NCI-H1092 treated with DMSO at 0.1 percent for 48 hours (cell line): ENCODE measurements at places on chromosomes 12 and 14.

DNA sequence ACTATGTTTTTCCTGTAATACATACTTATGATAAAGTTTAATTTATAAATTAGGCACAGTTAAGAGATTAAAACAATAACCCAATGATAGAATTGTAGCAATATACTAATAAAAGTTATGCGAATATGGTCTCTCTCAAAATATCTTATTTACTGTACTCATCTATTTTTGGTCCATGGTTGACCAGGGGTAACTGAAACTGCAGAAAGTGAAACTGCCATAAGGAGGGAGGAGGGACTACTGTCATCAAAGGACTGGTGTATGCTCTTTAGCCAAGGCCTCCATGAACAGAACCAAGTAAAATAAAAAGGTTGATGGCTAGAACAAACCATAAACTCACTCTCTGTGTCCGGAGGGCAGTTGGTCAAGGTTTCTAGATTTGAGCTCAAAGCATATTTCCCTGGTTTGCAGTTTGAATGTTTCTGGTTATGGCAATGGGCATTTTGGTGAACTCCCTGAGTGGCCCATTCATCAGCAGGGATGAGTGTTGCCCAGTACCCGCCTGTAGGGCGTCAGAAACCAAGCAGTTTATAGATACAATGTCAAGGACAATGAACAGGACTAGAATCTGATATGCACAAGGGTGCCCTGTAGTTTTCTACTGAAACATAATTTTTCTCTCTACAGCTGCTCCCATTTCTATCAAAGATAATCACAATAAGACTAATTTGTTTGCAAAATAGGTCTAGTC, 19.8 kb downstream of the LEMD3 start:
- no peak for DNase-seq

DNA sequence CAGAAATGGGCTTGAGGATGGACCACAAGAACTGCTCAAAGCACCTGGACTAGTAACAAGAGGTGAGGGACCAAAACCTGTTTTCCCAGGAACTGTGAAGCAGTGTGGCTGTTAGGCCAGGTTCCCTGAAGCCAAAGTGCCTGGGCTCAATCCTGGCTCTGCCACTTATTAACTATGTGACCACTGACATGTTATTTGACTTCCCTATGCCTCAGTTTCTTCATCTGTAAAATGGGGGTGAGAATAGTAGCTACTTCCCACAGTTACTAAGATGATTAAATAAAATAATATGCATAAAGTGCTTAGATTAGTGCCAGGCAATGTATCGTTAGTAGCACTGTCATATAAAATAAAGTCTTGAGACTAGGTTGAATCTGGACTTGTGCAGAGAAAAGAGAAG, 25.6 kb downstream of the SMUG1 start:
- DNase-seq: no peak

- no peak for DNase-seq
Observed at GRCh38 chr12:64655141-64655540, 44.8 kb downstream of the RASSF3 start.

GRCh38 chr14:87567618-87568295, 425.2 kb downstream of the GALC start:
- no peak for DNase-seq

DNA sequence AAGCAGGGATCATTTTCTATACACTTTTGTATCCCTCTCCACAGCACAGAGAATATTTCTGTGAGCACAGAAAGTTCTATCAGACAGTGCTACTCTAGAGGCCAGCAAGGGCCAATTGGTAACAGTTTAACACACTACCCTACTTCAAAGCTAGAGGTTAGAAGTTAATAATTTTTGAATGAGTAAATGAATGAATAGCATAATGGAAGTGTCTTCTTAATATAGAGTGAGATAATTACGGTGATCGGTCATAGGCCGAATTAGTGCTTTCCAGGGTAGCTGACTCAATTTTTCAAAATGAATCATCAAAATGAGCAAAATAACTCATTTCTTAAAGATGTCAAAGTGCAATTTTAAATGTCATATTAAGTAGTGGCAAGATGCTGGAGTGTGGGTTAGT, 67.0 kb upstream of the CCDC198 start:
- DNase-seq: no peak

DNA sequence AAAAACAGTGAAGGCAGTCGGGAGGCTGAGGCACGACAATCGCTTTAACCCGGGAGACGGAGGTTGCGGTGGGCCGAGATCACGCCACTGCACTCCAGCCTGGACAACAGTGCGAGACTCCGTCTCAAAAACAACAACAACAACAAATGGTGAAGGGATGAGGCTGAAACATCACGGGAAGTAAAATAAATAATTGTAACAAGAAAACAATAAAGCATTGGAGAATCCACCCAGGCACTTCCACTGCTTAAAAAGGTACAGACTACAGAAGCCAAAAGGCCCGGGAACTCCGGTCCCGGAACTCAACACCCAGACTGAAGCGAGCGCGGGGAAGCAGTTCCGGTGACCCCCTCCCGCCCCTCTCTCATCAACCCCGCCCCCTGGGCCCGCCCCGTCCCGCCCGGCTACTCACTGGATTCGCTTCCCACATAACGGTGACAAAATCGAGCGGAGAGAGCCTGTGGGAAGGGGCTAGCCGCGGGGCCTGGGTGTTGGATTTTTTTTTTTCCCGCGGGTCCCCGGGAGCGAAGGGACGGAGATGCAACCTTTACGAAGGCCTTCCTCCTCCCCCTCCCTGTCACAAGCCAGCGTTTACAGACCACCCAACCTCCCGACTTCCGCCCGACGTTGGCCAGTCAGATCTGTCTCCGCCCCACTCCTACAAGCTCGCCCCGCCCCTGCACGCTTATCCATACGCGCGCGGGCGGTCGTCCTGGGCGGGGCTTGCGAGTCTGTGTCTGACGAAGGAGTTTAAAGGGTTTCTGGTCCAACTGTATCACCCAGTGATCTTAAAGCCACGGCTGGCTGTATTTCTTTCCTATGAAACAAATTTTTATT, at the start of gene PARP11:
Gene PARP11, minus strand, starts transcription at position 600 of the 837 bp plus-strand sequence. Its CDS starts 170 bp downstream, at position 430.
- DNase-seq: peak; percentile 98

GRCh38 chr12:89521364-89522223, 3.0 kb downstream of the GALNT4 start:
- no peak for DNase-seq

DNA sequence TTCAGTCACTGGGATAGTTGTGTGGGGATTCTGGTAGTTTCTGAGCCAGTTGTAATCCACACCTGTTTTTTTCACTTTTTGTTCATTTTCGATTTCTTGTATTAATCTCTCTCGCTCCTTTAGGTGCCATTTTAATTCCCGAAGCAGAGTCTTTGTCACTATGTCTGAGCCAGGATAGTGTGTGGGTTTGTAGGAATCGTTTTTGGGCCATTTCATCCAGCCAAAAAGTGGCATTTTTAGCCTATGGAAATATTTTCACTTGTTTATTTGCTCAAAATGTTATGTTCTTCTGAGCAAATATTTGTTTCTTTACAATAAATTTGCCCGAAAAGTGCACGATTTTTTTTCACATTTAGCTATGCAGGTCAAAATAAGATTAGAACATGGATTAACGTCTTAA, 867 bp downstream of the RD3L start:
- DNase-seq: no peak

- no peak for DNase-seq
Observed at GRCh38 chr12:123099560-123100192, 51.2 kb downstream of the PITPNM2 start.

DNA sequence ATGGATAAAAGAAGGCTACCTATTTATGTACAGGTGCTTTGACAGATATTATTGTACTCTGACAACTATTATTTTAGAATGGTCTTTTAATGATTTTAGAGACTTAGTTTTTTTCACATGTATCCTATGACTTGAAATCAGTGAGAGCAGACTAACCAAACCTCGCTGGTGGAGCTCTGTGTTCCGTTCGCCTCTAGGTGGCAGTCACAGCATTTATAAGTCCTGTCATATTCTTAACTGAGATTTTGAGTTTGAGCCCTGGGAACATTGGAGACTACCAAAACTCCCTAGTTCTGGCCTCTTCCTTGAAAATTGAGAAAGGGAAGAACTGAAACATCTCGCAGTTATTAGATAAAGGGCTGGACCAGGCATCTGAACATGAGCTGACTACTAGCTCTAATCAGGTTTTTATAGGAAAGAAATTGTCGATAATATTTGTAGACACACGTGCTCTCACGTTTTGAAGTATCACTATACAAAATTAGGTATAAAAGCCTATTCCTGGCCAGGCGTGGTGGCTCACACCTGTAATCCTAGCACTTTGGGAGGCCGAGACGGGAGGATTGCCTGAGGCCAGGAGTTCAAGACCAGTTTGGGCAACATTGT, 48.3 kb downstream of the TTLL5 start:
- DNase-seq: peak; percentile 53

DNA sequence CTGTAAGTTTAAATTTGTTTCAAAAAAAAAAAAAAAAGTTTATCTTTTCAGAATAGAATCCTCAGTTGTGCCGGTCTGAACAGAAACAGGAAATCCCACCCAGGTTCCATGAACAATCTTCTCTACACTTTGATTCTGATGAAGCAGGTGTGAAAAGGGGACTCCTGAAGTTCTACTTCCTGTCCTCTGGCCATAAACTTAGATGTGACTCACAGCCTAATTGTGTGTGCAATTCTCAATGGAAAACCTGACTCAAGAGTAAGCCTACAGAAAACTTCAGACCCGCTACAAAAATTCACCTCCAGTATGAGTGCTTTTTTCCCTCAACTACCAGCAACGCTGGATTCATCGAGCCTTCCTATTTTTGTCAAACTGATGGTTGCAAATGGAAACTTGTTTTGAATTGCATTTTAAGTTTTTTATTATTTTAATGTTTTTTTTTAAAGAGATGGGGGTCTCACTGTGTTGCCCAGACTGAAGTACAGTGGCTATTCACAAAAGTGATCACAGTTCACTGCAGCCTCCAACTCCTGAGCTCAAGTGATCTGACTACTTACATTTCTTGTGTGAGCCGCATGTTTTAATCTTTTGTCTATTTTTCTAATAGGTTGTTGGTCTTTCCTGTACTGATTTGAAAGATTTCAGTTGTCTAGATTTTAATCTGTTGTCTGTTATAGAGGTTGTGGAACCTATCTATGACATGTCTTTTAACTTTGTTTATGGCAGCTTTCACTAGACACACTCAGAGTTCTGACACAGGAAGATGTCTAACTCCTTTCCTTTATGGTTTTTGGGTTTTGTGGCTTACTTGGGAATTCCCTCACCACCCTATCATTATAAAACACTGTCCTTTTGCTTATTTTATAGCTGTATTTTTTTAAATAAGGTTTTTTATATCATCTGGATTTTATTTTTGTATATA, 37.6 kb downstream of the ATG14 start:
- no peak for DNase-seq

- DNase-seq: no peak
Observed at GRCh38 chr14:41973178-41973577, 366.5 kb downstream of the LRFN5 start.

DNA sequence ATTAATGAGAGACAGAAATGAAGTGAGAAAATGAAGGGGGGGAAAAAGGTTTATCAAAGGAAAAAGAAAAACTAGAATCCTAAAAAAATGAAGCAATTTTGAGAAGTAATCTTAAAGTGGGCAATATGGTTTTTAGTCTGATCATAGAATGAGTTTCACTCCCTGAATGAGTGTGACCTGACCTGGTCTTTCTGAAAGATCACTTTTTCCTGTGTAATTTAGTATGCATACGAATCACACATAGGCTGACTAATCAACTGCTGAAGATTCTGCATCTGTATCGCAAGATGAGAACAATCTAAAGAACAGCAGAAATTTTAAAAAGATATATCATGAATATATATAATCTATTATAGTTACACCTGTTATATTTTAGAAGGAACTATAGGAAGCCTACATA, 11.3 kb downstream of the GNPTAB start:
- no peak for DNase-seq

DNA sequence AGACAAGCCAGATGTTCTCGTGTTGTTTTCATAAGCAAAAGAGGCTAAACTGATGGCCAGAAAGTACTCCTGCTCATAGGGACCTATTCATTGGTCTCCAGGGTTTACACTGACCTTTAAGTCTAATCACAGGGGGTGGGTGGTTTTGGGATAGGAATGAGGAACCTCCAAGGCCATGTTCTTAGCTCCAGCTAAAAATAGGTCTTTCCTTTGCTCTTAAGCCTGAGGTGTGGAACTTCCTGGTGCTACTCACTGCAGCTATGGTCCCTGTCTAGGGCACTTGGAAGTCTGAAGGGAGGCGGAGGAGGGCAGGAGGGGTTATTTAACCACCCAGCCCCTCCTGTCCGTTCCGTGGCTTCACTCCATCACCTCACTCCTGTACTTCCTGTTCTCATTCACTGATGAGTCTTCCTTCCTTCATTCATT, 18.6 kb downstream of the GPRC5A start:
- DNase-seq: no peak

DNA sequence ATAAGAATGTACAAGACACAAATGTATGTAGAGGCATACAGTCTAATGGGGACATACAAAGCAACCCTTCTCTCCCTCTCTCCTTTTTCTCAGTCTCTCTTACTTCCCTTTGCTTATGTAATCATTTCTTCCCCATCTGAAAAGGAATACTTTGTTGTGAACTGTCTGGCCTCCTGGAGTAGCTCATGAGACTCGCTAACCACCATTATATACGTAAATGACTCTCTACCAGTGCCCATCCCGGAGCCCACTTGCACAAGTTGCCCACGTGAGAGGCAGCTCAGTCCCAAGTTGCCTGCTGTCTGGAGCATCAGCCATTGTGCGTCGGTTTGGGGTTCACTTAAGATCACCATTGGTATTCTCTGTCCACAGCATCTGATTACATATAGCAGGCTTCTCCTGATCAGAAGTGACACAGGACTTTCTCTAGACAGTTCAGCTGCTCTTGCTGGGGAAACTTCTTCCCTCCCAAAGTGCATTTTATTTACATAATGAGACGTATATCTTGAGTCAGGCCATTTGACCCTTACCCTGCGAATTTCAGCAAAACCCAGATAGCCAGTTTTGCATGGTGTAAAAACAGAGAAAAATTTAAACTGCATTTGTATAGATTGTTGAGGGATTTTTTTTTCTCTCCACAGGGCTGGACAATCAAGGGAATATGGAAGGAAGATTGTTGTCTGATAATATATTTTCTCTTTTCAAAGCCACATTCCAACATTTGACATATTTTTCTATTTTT, 220.7 kb upstream of the EGLN3 start:
- no peak for DNase-seq

DNA sequence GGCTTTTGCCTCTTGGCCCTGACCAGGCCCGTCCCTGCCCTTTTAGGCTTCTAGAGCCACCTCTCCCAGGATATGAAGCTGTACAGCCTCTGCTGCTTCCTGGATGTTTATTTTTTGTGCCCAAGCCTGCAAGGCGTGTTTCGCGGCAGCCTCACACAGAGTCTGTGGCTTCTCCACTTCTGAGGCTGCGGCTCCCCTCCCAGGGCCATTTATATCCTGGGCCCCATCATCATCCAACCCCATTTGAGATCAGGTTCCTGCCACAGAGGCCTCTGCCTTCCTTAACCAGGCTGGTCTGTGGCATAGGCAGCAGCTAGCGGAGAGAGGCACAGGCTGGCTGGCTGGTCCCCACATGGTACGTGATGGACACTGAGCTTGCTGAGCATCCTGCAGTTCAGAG, 114.1 kb upstream of the PWP1 start:
- no peak for DNase-seq
